Aorta (tissue), 5 donors: ENCODE measurements at places on chromosomes 11 and 22.

DNA sequence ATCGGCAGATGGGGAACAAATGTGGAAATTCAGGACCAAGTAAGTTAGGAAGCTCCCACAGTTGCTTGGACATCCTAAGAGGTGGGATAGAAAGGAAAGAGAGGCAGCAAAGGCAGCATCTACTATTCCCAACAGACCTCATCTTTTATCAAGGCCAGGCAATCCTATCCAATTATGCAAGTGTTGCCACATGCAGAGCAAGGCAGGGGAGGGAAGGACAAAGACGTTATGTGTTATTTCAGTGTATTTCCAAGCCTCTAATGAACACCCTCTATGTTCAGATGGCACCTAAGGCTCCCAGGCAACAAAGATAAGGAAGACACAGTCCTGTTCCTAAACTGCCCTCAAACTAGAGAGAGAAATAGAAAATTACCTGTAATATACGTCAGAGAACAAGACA lies 9.2 kb downstream of the TIGD3 start:
- no peak for DNase-seq

- no peak for DNase-seq
These were observed 12.3 kb downstream of the EIF4ENIF1 start for GRCh38 chr22:31477329-31477728.

GRCh38 chr11:105862736-105863367 lies 159.2 kb downstream of the MSANTD4 start:
- DNase-seq, result no peak

- no peak for DNase-seq
These were observed 27.0 kb downstream of the CABIN1 start for GRCh38 chr22:24037851-24038765.

GRCh38 chr22:25086902-25087282 lies 112.8 kb upstream of the CRYBB3 start:
- no peak for DNase-seq

DNA sequence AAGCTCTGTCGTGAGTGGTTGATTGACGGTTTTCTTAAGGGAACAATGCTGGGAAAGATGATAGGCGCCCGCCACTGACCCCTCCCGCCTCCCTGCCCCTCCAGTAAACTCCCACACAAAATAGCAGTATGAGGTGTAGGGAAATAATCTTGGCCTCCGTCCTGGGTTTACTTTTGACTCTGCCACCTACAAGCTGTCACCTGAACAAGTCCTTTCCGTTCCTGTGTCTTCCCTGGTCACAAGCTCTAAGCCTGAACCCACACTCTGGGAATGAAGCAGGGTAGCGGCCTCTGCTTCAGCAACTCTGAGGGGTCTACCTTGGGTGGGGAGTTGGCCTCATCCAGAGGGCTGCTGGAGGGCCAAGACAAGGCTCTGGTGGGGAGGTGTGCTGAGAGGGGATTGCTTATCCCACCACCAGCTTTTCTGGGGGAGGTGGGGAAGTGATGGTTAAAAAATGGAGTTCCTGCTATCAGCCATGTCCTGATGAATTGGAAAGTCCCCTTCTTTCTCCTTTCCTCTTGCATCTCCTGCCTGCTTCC lies 87.8 kb downstream of the CEP164 start:
- no peak for DNase-seq

- no peak for DNase-seq
These were observed at the start of gene HEPHL1 for GRCh38 chr11:94020777-94021481. HEPHL1 (plus strand) TSS chr11:94021354; CDS start chr11:94021369, 15 bp downstream.

- DNase-seq, result peak; percentile 64
These were observed 73.2 kb upstream of the PRR5 start for GRCh38 chr22:44628835-44629234.

DNA sequence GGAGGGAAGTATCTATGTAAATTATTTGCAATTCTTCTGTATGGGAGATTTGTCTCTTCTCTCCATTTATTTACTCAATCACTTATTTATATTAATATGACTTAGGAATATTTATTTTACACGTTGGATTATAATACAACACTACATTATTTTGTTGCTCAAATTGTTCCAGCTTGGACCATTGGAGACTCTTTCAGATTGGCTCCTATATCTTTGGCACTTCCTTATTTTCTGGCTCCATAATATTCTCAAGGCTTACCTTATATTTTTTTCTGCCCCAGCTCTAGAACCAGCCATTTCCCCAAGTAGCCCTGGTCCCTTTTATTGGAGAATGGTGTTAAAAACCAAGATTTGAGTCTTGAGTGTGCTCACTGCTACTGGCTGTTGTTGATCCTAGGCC lies 101.9 kb downstream of the LRRC32 start:
- no peak for DNase-seq

GRCh38 chr11:8746331-8746974 lies 63.9 kb downstream of the RPL27A start:
- DNase-seq, result no peak

- peak; percentile 42 for DNase-seq
These were observed 23.1 kb upstream of the RPS3 start for GRCh38 chr11:75376175-75376574.

DNA sequence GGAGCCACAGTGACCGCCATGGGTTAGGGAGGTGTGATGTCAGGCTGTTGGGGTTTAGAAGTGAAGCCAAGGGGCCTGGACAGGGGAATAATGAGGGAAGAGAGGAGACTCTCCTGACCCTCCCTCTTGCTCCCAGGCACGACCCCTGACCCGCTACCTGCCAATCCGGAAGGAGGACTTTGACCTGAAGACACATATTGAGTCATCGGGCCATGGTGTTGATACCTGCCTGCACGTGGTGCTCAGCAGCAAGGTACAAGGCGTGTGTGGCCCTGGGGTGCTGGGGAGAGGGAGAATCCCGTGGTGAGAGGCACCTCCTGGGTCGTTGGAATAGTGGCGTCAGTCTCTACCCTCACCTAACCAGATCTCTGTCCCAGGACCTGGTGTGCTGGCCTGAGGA lies 29.5 kb downstream of the TREH start:
- DNase-seq, result peak; percentile 51
